ENCODE measurements at places on chromosomes 2 and 18.

DNA sequence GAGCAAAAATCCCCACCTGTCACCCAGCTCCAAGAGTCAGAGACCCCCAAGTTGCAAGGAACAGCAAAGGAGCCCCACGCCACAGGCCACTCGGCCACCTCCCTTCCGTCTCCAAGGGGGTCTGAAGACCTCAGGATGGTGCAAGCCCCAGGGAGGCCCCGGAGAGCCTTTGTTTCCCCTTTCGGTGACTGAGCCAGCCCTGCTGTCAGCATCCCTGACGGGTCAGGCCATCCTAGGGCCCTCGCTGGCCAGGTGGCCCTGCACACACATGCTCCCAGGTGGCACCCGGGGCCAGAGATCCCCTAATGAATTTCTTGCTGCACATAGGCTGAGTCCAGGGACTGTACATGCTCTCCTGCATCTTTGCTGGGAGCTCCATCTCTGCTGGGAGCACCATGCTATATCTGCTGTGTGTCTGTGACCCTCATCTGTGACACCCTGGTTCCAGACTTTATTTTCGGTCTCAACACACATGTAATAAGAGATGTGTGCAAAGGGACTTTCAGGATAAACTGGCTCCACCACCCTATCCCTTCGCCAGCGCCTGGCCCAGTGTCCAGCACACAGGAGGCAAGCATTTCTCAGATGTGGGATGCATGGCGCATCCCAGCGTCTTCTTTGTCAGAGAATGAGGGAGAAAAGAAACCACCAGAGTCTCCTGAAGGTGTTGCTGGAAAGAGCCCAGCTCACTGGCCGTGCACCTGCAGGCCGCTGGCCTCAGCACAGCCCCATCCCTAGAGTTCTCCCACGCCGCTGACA is 27.4 kb downstream of the ADI1 start:
- DNase-seq, result no peak

DNA sequence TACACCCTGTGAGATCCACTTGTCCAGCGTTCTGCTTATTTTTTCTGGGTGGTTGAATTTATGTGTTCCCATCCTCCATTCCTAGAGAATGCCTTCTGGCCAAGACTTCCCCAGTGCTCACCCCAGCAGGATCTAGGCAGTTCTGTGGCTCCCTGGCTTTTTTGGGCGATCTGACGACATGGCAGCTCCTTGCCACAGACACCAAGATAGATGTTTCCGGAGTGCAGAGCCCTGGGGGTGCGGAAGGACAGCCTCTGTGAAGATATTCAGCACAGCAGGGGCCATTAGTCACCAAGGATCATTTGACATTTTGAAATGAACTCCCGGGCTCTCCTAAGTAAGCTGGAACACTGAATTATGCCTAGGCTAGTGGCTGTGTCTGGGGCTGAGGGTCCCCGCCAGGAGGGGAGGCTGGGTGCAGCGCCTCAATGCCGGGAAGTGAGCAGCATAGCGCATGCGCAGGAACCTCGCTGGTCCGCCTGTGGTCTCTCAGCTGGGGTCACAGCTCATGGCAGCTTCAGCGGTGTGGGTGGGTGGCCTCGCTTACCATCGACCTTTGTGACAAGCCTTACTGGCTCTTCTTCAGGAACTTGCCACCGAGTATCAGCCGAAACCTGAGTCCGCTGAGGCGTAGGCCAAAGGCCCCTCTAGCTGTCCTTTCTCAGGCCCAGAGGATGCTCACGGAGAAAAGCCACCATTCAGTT is 60.3 kb downstream of the MEX3C start:
- no peak for DNase-seq

- no peak for DNase-seq
Observed at GRCh38 chr2:161131074-161131680, 29.1 kb upstream of the TANK start.

DNA sequence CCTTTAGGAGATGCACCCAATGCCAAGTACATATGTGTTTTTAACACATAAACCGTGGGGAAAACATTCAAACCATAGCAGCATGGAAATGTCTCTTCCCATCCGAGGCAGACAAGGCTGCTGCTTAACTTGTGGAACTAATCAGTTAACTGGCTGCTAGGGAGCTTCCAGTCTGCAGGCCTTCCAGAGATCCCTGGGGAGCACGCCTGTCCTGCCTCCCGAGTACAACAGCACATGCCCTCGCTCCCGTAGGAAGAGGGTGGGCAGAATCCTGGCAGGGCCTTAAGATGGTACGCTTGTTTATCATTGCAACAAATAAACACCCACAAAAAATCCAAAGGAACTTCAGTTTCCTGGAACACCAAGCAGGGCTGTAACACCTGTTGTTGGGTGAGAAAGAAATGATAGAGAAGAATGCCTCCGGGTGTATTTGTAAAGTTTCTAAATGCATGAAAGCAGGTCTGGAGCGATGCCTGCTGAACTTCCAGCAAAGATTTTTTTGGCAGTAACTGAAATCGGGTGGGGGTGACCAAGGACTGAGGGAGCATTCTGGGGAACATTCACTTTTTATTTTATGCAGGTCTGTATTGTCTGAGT is 56.2 kb downstream of the EDAR start:
- DNase-seq, result no peak

DNA sequence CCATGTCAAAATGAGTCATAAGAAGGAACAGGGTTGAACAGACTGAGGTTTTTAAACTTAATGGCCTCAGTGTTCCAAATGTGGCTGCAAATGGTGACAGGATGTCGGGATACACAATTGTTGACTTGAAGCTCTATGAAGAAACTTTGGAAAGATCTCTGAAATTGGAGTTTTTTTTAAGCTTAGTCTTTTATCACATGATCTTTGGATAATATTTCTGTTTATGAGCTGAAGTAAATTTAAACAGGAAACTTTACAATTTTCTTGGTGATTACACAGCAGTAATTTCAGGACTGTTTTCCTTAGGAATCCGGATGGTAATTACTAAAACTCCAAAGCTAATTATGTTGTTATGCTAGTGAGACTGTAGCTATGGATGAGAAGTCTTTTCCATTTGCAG is 199.1 kb upstream of the NRXN1 start:
- no peak for DNase-seq

DNA sequence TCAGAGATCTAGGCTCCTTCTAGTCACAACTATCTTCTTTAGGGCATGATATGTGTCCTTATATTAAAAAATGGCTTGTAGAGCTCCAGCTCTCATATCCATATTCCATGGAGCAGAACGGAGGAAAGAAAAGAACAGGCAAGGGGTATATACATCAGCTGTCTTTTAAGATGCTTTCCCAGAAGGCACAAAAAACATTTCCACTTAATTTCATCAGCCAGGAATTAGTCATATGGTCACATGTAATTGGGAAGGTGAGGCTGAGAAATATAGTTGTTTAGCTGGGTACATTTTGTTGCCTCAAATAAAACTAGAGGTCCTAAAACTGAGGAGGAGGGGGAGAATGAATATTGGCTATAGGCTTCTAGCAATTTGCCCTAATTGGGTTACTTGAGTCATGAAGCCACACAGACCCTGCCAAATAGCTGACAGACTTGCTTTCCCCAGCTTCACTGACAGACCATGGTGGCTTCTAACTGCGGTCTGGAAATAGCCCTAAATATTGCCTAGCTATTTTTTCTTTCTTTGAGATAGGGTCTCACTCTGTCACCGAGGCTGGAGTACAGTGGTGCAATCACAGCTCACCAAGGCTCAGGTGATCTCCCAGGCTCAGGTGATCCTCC is 20.0 kb downstream of the MAIP1 start:
- no peak for DNase-seq
